ENCODE measurements at places on chromosomes 3 and 15.

- DNase-seq = no peak
Measured at GRCh38 chr3:192706272-192706671, 21.1 kb downstream of the FGF12 start.

GRCh38 chr15:66863390-66864085 is 161.5 kb downstream of the SMAD6 start:
- DNase-seq = no peak

- no peak for DNase-seq
Measured at GRCh38 chr3:131077904-131078303, 51.2 kb downstream of the NEK11 start.

- DNase-seq = no peak
Measured at GRCh38 chr3:133620066-133620784, 41.5 kb downstream of the TOPBP1 start.

DNA sequence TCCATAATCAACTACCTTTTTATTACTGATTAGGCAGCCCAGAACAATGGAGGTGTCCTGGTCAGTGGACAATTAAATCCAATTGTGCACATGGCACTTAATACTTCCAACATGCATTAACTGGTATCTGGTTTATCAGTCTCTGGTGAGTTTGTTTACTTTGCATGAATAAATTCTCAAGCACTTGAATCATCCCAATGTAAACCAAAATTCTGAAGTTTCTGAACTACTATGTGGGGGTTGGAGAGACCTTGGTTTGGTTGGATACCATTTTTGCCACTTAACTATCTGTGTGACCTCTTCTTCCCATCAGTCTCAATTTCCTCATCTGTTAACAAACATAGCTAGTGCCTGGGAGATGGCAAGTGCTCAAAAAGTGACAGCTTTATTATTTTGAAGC is 70.5 kb upstream of the MAP4 start:
- no peak for DNase-seq

DNA sequence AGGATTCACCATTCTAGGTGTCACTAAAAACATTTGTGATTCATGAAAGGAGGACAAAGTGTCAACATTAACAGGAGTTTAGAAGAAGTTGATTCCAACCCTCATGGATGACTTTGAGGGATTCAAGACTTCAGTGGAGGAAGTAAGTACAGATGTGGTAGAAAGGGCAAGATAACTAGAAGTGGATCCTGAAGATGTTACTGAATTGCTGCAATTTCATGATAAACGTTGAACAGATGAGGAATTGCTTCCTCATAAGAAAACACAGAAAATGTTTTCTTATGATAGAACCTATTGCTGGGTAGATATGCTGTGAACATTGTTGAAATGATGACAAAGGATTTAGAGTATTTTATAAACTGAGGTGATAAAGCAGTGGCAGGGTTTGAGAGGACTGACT is 23.5 kb upstream of the ATP2C1 start:
- DNase-seq = no peak

DNA sequence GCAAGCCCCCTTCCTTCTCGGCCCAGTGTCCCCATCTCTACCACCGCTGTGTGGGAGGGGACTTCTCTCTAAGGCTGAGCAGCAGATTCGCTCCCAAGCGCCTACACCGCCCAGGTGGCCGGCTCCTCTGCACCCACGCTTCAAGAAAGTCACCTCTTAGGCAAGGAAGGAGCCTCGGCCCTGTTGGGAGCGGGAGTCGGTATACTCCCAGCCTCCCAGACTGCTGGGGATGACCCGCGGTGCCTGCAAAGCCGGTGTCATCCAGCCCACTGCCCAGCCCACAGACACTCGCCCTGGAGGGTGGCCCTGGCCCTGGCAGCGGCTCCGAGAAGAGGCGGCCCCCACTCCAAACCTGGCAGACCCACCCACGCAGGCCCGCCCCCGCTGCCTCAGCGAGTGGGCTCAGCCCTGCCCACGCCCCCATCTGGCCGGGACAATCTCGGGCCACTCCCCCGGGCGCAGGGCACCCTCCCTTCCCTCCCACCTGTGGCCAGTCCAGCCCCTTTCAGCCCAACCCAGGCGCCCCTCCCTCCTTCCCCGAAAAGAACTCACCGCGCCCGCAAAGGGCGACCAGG is 396 bp downstream of the CHRNB4 start:
- peak; percentile 35 for DNase-seq

- DNase-seq = no peak
Measured at GRCh38 chr15:31158858-31159569, 57.5 kb upstream of the TRPM1 start.

DNA sequence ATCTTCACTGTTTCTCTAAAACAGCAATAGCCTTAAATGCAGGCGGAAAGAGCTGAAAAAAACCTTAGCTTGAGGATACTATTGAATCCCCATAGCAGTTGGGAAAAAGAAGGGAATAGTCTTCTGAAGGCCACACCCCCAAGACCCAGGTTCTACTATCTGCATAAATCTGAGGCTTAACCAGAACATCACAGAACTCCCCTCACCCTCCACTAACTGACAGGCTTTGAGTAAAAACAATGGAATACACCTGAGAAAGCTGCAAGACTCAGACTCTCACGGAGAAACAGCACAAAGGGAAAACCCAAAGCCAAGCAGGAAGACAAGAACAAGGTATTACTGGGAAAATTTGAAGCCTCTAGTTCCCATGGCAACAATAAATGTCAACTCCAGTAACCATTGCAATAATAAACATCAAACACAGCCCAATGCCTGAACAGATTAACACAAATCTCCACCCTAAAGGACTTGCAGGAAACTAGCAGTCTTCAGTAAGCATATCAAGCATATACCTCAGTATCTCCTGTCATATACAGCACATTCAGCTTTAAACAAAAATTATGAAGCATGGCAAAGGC is 56.4 kb downstream of the TMCC1 start:
- DNase-seq = no peak

DNA sequence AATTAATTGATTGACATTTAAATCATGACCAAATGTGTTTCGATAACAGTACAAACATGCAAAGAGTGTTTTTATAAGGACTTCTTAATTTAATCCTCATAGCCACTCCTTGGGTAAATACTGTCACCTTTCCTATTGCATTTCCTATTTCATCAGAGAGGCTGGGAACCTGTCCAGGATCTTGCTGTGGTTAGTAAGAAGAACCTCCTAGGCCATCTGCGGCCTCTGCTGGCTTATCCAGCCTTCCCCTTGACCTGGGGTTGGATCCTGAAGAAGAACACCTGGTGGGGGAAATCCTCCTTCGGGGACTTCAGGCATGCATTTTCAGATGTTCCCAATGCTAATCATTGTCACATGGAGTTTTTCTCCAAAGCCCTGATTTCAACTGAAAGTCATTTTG is 25.5 kb downstream of the GLDN start:
- DNase-seq = peak; percentile 74

DNA sequence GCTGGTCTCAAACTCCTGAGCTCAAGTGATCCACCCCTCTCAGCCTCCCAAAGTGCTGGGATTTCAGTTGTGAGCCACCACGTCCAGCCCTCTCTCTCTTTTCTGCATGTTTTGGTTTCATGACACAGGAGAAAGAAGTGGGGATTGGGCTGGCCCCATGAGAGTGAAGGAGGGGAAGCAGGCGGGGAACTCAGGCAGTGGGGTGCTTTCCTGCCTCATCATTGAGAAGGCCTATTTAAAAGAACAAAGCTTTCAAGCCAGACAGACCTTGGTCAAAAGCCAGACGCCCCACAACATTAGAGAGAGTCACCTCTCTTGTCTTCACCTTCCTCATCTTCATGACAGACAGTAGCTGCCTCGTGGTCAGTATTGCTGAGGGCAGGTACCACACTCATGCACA is 15.9 kb downstream of the PSTPIP1 start:
- no peak for DNase-seq

DNA sequence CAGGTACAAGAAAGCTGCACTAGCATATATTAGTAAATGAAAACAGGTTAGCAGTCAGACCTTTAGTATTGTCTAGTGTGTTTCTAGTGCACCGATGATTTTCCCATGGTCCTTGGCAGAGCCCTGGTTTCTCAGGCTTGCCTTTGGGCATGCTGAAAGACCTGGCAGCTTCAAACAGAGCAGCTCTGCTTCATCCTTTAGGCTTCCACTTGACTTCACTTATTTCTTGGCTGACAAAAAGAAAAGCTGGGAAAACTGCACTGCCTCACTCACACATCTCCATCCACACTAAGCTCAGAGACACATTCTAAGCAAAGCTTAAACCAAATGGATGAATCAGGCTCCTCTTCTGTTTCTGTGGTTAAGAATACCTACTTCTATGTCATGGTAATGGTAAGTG is 374.8 kb upstream of the PDZRN3 start:
- no peak for DNase-seq

DNA sequence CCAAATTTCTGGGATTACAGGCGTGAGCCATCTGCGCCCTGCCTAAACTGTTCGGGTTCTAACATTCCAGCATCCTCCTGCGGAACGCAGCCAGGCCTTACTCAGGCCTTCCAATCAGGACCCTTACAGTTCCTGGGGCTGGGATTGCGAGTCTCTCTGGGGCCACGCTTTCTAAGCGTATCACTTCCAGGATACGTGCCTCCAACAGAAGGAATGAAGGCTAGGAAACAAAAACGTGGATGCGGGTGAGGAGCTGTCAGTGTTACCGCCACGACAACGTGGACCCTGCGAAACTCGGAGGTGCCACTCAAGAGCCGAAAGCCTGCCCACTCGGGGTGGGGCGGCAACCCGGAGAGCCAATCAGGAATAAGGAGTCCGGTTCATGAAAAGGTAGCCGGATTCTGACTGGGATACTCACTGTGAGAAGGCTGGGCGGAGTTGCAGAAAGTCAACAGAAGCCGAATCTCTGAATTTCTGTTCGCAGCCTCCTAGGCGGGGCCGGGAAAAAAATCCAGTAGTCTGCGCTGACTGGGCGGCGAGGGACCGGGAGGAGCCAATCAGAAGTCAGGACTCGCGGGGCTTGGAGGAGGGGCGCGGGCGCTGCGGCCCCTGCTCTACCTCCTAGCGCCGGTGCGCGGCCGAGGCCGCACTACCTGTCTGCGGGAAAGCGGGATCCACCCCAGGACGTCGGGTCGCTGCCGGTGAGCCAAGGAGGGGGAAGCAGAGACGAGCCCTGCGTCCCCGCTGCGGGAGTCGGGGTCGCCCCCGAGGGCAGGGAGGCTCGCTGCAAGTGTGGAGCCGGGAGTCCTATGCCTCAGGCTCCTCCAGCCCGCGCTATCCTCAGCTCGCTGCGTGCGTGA is at the start of gene HYKK:
TSS of gene HYKK (plus strand) at position 607 of the 860 bp plus-strand sequence. CDS start 5,512 bp downstream, outside the sequence.
- peak; percentile 99 for DNase-seq

DNA sequence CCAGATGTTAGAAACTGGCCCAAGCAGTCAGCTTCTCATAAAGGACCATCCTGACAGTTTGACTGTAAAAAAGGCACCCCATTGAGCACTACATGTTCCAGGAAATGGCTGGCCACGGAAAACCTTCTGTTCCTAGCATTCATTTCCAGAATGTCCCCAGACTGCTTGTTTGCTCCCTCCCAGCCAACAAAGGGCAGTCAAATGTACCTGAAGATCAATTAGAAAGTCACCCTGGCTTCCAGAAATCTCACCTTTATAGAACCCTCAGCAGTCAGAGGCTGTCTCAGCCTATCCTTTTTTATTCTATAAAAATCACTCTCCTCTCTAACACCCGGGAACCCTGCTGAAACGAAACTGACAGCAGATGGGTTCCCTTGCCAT is 784 bp upstream of the SAMMSON start:
- no peak for DNase-seq

DNA sequence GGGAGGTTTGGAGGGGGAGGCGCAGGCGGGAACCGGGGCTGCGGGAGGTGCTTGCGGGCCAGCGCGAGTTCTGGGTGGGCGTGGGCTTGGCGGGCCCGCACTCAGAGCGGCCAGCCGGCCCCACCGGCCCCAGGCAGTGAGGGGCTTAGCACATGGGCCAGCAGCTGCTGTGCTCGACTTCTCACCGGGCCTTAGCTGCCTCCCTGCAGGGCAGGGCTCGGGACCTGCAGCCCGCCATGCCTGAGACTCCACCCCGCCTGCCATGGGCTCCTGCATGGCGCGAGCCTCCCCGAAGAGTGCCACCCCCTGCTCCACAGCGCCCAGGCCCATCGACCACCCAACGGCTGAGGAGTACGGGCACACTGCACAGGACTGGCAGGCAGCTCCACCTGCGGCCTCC is 98.6 kb upstream of the IGF1R start:
- no peak for DNase-seq

GRCh38 chr3:185549122-185549521 is 3.3 kb downstream of the LIPH start:
- peak; percentile 85 for DNase-seq

DNA sequence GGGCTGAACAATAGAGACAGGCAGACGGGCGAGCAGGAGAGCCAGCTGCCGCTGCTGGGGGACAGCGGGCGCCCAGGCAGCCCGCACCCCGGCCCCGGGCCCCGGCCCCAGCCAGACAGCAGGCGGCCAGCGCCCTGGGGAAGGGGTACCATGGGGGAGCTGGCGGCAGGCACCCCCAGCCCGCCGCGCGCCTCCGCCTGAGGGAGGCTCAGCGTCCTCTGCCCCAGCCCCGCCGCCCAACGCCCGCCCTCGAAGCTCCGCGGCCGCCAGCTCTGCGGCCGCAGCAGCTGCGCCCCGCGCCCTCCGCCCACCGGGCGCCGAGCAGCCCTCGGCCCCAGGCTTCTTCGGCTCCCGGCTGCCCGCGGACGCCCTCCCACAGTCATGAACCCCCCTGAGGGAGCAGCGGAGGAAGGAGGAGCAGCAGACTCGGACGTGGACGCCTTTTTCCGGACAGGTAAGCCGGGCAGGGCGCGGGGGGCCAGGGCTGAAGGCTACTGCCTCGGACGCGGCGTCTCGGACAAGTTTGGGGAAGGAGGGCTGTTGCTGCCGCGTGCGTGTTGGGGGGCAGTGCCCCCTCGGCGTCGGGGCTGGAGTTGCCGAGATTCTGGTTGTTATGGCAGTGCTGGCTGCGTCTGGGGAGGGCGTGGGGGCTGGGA is 41.6 kb upstream of the ROPN1 start:
- no peak for DNase-seq
